DMS53 (cell line): ENCODE measurements at places on chromosomes 3 and 15.

GRCh38 chr3:43855674-43856299 lies 165.0 kb downstream of the ABHD5 start:
- DNase-seq: peak; percentile 57

DNA sequence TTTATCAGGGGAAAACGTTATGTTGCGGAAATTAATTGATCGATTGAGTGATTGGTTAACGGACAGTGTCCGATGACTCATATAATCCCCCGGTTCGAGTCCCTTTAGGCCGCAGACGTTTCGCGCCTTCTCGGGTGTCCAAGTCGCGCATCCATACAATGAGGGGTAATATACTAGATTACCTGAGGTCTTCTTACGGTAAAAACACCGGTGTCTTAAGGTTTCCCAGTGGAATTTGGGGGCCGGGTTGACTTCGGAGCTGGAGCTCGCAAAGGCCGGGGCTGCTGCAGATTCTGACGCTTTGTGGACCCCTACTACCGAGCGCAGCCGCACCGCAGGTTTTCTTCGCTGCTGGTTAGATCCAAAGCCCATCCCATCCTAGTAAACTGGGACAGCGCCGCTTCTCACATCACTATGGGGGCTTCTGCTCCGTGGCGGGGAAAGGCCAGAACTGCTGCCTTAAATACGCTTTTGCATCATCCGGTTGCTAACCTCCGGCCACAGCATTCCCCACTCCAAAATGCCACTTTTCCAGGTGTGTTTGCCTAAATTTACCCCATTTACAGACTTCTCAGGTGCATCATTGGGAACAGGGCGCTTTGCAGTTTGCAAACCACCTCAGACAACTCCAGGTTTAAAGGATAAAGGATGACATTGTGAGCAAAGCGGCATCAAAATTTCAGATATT lies 858 bp upstream of the SACM1L start:
- peak; percentile 61 for DNase-seq

- no peak for DNase-seq
Observed at GRCh38 chr15:37931321-37931720, 3.1 kb upstream of the TMCO5A start.

DNA sequence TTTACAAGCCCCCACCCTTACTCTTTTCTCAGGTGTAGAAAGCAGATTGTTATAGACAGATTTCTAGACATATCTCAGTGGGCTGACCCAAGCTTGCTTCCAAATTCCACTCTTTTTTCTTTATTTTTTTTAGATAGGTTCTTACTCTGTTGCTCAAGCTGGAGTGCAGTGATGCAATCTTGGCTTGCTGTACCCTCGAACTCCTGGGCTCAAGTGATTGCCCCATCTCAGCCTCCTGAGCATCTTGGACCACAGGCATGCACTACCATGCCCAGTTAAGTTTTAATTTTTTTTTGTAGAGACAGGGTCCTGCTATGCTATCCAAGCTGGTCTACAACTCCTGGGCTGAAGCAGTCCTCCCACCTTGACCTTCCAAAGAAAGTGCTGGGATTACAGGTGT lies 53.5 kb upstream of the ADAMTS9 start:
- DNase-seq: no peak

DNA sequence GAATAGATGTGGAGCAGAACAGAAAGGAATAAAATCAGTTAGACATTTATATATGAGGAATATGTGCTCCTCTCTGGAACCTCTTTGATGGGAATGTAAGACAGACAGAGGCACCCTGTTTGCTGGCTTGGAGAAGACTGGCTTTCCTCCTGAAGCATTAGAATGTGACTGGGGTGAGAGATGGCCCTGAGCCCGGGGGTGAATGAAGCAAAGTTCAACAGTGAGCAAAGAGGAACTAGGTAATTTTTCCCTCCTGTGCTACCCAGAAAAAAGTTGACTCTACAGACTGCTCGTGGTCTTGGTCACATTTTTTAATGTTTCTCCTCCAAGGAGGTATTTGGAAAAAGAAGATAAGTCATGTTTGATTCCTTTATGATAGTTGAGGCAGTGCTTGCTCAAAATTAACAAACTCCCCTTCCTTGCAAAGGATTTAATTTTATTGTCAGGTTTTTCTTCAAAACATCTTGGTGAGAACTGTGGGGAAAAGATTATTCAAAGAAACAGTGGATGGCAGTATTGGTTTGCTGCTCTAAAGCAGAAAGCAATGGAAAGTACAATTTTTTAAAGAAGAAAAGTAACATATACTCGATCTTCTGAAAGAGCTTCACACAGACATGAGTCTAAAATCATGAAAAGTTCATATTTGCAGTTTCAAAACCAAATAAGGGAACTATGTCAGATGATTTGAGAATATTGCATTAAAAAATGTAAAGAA lies 370.4 kb upstream of the CDIN1 start:
- DNase-seq: no peak

- DNase-seq: no peak
Observed at GRCh38 chr3:150433347-150433746, 25.2 kb downstream of the TSC22D2 start.

DNA sequence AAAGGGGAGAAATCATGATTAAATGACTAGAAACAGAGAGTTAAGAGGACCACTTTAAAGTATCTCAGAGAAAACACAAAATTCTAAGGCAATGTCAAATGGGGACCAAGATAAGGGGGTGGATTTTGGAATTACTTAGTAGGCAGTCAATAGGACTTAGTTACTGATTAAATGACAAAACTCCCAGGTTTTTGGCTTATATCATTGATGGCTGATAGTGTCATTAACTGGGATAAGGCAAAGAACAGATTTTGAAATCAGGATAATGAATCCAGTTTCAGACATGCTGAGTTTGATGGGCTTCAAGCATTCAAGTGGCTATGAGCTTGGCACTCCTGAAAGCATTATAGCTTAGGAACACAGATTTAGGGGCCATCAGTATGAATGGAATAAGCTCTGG lies 53.9 kb downstream of the TOP2B start:
- no peak for DNase-seq

DNA sequence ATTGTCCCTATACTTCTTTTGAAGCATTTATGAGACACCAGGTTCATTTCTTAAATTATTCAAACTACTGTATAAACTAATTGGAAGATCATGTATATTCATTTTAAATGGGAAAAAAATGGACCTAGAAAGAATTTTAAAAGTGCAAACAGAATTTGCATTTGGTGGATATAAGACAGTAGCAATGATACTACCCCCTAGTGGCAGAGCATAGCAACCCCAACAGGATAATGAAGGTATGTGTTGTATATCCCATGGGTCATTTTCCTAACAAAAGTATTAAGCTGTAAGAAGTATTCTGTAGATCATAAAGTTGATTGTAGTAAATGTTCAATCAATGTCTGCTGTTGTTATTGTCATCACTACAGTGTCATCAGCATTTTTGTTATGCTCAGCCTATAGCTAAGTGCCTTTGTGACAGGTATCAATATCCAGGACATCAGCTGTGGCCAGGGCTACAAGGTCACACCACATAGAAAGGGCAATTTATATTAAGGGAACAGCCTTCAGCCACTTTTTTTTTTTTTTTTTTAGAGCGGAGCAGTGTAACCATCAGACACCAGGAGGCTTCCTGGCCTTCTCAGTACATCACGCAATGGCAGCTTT lies 175.8 kb downstream of the FOXB1 start:
- DNase-seq: peak; percentile 66

DNA sequence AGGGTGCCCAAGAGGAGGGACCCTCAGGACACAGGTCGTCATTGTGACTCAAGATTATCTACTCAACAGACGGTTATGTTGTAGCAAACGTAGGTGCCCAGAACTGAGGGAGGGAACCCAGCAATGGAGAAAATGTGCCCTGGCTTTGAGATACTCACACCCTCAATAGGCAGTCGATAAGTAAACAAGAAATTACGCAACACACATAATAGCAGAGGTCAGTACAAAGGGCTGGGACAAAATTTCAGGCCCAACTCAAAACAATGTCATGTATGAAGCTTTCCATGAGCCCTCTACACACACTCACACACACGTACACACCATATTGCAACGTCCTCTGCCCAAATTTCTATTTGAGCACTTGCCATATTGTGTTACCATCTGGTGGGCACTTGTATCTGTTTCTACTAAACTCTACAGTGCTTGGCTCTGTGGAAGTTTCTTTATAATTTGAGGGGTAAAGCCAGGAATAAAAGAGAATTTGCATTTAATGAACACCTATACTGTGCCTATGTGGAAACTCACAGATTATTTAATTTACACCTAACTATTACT lies 114.6 kb upstream of the TRIM42 start:
- no peak for DNase-seq

GRCh38 chr3:140834266-140835037 lies 107.2 kb upstream of the SLC25A36 start:
- DNase-seq: peak; percentile 90

DNA sequence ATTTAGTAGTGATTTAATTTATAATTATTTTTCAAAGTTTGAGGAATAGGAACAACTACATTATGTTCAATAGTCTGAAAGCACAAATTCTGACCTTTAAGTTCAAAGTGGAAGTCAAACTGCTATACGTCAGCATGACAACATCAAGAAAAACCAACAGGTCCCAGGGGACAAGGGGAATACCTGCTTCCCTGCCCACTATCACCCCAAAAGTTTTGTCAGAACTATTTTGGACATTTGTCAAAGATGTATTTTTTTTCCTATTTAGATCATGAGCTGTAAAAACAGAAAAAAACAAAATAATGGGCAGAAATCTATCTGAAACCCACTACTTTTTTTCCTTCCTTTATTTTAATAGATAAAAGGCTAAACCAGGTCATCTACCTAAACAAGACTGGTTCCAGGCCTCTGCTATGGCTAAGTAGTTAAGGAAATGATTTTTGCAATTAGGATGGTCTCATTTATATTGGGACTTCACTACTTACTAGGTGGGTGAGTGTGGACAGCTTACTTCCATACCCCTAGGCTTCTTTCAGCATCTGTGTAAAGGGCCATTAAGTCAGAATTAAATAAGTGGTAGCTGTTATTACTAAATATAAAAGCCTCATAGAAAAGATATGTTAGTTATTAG lies 746.3 kb downstream of the FHIT start:
- no peak for DNase-seq
